Stimulated activated CD8-positive, alpha-beta memory T cell treated with anti-CD3 and anti-CD28 coated beads, Interleukin-4, amount 100 ng/mL, for 24 hours (primary cell): ENCODE measurements at places on chromosomes 2 and 18.
A peak's percentile ranks its signal among the peaks of the same experiment; 100 is the strongest.

- no peak for DNase-seq
Observed at GRCh38 chr2:201704536-201704935, 6.1 kb upstream of the MPP4 start.

- peak; percentile 56 for DNase-seq
Observed at GRCh38 chr2:230793572-230794359, 71.0 kb upstream of the ITM2C start.

DNA sequence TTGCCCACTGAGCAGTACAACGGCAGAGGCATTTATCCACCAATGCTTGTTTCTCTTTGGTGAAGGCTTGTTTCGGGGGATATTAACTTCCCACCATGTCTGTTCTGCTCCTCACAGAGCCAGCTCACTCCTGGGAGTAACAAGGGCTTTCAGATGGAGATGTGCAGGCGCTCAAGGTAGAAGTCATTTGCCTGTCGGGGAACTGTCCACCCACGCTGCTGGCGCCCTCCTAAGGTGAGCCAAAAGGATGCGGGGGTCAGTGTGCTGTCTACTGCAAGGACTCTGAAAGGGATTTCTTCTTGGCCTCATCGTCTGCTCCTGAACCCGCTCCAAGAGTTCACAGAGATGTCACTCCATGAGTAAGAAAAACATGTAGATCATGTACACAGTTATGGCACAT lies 57.0 kb upstream of the CYRIA start:
- no peak for DNase-seq

DNA sequence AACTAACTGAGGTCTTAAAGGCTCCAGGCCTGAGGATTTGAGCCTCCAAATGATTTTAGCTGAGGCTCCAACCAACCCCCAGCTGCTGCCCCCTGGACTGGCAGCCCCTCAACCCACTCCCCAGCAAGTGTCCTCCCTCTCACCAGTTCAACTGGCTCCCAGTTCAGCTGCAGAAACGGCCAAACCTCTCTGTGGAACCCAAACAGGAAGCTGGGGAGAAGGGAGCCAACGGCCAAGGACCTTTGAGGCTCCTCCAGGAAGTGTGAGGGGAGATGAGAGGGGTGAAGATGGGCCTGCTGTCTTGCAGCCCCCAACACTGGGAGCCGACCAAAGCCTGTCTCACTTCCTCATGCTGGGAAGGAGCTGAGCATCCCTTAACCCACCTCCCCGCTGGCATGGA lies 24.9 kb downstream of the ZFP36L2 start:
- no peak for DNase-seq

- no peak for DNase-seq
Observed at GRCh38 chr2:42519624-42520023, 25.8 kb upstream of the KCNG3 start.

DNA sequence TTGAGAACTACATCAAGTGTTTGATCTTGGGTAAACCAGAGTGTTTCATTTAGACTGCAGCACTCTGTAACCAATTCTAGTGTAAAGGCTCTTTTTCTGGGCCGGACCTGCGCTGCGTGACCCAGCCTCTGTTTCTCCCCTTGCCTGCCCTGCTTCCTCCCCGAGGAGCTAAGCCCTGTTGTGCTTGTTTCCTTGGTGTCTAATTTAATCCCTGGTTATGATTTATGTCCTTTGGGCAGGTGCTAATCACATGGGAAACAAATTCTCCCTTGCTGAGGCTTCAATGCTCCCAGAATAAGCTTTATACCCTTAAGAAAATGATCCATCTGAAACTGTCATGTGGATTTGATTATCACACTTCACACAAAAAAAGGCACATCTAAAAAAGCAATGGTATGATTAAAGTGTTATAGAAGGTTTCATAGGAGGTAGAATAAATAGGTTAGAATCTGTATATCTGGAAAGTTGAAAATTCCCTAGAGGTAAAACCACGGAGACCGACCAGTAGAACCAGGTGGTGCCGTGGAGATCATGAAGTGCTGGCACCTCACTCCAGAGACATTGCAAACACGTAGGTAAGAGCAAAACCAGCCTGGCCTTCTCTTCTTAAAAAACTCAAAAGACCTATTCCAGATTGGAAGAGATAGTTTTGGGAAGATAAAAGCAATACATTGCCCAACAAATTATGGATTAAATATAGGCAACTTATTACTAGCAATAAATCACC lies 31.0 kb upstream of the SLC9A2 start:
- DNase-seq = no peak

GRCh38 chr18:50578030-50578429 lies 18.1 kb downstream of the MAPK4 start:
- DNase-seq = no peak

- no peak for DNase-seq
Observed at GRCh38 chr2:134282629-134283400, 28.9 kb downstream of the MGAT5 start.

DNA sequence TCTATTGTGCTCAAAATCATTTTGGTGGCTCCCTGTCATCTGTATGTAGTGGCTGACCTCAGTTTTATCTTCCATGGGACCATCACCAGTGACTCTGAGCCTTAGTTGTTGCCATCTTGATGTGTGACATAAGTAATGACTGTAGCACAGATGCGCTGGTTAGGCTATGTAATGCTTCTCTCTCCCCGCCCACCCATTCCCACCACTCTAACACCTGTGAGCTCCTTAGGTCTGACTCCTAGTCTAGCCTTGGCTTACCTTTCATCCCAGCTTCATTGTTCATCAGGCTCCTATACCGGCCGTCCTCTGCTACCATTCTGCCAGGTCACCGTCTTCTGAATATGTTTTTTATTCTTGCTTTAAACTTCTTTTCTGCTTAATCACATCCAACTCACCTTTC lies 17.2 kb downstream of the MYO1B start:
- no peak for DNase-seq

DNA sequence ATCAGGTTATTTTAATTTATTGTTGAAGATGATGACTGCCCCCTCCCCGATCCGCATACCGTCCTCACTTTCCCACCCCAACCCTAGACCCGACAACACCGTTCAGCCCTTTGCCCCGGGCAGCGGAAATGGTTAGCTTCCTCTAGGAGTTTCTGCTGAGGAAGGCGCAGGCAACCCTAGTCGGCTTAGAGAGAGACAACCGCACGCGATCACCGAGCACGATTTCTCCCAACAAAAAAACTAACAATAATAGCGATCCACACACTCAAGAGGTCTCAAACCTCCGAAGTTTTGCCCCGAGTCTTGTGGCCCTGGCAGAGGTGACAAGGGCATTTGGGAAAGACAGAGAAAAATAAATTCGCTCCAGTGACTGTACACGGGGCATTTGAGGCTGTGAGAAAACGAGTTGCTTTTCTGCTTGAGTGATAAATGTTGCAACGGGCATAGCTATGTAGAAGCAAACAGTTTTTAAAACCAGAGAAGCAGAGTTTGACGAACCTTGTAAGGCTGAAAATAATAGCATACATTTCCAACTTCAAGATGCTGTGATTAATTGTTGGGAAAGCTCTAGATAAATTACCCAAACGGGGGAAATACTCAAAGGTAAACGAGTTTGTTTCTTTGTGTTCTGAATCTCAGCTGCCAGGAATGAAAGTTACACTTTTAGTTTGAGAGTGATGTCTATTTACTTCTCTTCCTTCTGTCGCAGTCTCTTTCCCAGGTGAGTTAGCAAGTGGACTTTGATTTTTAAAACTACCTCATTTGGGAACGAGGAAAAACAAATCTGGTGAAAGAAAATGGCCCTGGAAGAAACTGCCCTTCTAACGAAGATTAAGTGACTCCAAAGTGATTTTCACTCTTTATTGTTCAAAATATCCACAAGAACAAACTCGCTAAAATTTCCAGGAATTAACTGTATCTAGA lies 11.0 kb upstream of the SIX3 start:
- DNase-seq = no peak

- DNase-seq = no peak
Observed at GRCh38 chr18:69484699-69485396, 84.2 kb downstream of the DOK6 start.

- DNase-seq = peak; percentile 73
Observed at GRCh38 chr2:191150600-191151330, at the start of gene STAT4. Gene STAT4, minus strand, starts transcription at chr2:191150994. Its CDS starts 2,791 bp downstream, at chr2:191148203.

- DNase-seq = no peak
Observed at GRCh38 chr18:12233378-12233777, 20.8 kb upstream of the CIDEA start.
